T-helper 1 cell (primary cell): ENCODE measurements at places on chromosomes 11 and 22.

DNA sequence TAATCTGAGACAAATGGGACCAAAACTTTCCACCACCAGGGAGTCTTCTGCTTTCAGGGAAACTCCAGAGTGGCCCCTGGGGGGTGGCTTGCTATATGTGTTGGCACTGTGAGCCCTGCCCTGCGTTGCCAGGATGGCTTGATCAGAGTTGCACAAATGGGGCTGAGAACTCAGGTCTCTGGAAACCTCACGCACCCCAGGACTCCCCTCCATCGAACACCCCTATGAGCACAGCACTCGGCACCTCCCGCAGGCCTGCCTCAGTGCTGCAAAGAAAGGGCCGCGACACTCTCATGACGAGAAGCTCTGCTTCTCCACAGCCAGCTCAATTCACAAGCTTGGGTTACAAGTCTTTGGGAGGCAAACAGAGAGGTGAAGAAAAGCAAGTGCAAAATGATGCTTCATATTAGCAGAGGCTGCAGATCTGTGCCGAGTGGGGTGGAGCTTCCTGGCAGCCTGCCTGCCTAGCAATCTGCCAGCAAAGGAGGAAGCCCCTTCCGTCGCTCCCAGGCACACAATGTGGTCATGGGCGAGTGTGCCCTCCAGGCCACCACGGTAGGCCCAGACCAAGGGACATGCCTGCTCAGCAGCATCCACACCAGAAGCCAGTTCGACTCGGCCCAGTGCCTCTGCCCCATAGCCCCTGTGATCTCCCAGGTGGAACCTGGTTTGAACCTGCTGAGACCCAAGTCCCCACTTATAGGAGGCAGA lies 55.7 kb downstream of the MYH9 start:
- peak; percentile 49 for DNase-seq

DNA sequence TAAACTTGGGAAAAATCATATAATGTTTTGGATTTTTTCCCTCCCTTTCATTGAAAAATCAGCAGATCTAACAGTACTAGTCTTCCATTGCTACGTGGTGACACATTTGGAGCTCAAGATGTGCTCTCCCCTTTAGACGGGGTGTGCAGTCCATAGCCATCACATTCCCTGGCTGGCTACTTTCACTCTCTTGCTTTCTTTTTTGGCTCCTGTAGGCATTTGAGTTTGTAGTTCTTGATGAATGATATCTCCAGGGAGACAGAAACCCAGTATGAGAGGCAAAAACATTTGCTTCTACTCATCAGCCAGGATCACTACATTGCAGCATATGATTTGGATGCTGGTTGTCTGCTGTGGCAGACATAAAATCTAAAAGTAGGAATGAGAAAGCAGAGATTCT lies 12.1 kb downstream of the CCDC81 start:
- DNase-seq: no peak

DNA sequence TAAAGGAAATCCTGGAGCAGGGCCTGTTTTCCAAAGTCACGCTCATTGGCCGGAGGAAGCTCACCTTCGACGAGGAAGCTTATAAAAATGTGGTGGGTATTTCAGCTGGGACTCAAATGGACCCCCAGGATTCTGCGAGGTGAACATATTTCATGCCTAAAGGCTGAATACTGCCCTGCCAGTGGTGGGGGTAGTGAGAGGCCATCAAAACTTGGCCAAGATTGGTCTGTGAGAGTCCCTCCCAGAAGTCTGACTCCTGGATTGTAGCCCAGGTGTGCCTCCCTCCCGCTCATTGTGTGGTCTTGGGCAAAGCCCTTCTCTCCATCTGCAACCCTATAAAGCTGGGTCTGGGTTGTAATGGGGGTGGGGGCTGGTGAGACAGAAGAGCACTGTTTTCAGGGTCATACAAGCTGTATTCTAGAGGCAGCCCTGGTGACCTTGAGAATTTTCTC lies 853 bp downstream of the HTATIP2 start:
- DNase-seq: no peak

- DNase-seq: peak; percentile 89
Observed at GRCh38 chr11:124114942-124115781, at the start of gene VWA5A. Gene VWA5A (plus strand): TSS chr11:124115450. CDS start chr11:124117512, 2,062 bp downstream.

DNA sequence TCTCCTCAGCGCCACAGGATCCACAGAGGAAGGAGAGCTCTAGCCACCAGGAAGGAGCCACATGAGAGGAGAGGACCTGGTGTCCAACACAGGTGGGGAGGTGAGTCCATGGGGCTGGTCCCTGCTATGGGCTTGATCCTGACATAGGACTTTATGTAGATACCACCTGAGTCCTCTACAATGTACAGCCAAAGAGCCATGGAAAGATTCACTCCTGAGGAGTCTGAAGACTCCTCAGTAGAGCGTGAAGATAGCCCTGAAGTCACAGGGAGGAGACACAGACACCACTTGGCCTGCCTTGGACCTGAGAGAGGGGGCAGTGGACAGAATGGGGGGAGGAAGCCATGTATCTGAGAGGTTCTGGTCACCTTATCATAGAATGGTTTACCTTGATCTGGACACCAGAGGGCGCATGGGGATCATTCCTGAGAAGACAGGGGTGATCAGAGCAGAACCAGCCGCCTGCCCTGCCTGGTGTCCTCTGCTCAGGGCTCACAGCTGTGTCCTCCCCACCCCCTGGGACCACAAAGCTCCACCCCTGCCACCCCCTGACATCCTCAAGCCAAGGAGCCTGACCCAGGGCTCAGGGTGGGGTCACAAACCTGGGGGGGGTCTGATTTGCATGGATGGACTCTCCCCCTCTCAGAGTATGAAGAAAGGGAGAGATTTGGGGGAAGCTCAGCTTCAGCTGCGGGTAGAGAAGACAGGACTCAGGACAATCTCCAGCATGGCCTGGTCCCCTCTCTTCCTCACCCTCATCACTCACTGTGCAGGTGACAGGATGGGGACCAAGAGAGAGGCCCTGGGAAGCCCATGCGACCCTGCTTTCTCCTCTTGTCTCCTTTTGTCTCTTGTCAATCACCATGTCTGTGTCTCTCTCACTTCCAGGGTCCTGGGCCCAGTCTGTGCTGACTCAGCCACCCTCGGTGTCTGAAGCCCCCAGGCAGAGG lies 77.0 kb downstream of the ZNF280B start:
- DNase-seq: peak; percentile 44

- DNase-seq: peak; percentile 49
Observed at GRCh38 chr11:76721755-76722677, 51.5 kb upstream of the LRRC32 start.

- no peak for DNase-seq
Observed at GRCh38 chr11:62706850-62707247, 375 bp downstream of the BSCL2 start.

- no peak for DNase-seq
Observed at GRCh38 chr11:122273476-122274191, 157.6 kb upstream of the BLID start.

GRCh38 chr11:119805663-119806062 lies 76.7 kb upstream of the NECTIN1 start:
- DNase-seq: no peak

- DNase-seq: no peak
Observed at GRCh38 chr11:7905549-7905948, 25.5 kb downstream of the OR10A6 start.

GRCh38 chr22:44574640-44575380 lies 76.8 kb upstream of the RTL6 start:
- DNase-seq: no peak

DNA sequence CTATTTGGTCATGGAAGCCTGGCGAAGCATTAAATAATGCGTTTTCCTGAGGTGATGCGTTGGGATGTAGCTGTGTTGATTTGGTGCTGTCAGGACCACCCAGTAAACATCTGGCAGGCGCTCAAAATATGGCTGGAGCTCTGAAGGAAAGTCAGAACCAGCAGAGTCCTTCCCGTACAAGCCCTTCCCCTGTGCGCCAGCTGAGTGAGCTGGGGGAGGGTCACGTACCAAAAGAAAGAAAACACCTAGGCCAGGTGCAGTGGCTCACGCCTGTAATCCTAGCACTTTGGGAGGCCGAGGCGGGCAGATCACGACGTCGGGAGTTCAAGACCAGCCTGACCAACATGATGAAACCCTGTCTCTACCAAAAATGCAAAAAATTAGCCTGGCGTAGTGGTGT lies 55.6 kb upstream of the CECR2 start:
- DNase-seq: no peak

GRCh38 chr11:16942342-16942741 lies 71.9 kb downstream of the PLEKHA7 start:
- DNase-seq: no peak

- DNase-seq: no peak
Observed at GRCh38 chr11:114031967-114032320, 27.6 kb upstream of the ZBTB16 start.

DNA sequence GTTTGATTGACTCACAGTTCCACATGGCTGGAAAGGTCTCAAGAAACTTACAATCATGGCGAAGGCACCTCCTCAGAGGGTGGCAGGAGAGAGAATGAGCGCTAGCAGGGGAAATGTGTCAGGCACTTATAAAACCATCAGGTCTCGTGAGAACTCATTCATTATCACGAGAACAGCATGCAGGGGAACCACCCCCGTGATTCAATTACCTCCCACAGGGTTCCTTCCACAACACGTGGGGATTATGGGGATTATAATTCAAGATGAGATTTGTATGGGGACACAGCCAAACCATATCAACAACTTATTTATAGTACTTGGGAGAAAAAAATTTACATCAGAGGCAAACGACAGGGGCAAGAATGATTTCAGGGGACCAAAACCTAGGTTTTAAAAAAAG lies 3.0 kb downstream of the ME3 start:
- DNase-seq: no peak

GRCh38 chr22:49016909-49017481 lies 810.7 kb downstream of the BRD1 start:
- no peak for DNase-seq

DNA sequence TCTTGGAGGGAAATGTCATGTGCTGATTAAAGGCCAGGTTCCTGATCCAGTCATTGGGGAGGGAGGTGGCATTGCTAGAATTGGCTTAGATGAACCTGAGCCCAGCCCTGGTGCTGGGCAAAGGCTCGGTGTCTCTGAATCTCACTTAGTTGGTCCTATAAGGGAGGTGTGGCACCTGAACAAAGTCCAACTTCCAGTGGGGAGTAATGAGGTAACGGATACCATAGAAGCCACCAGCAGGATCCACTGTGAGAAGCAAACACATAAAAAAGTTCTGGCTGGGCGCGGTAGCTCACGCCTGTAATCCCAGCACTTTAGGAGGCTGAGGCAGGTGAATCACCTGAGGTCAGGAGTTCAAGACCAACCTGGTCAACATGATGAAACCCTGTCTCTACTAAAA lies 26.6 kb downstream of the PRDM11 start:
- DNase-seq: no peak

- DNase-seq: peak; percentile 60
Observed at GRCh38 chr22:43230971-43231723, 44.2 kb upstream of the TTLL12 start.

GRCh38 chr11:119791701-119792151 lies 62.7 kb upstream of the NECTIN1 start:
- no peak for DNase-seq

DNA sequence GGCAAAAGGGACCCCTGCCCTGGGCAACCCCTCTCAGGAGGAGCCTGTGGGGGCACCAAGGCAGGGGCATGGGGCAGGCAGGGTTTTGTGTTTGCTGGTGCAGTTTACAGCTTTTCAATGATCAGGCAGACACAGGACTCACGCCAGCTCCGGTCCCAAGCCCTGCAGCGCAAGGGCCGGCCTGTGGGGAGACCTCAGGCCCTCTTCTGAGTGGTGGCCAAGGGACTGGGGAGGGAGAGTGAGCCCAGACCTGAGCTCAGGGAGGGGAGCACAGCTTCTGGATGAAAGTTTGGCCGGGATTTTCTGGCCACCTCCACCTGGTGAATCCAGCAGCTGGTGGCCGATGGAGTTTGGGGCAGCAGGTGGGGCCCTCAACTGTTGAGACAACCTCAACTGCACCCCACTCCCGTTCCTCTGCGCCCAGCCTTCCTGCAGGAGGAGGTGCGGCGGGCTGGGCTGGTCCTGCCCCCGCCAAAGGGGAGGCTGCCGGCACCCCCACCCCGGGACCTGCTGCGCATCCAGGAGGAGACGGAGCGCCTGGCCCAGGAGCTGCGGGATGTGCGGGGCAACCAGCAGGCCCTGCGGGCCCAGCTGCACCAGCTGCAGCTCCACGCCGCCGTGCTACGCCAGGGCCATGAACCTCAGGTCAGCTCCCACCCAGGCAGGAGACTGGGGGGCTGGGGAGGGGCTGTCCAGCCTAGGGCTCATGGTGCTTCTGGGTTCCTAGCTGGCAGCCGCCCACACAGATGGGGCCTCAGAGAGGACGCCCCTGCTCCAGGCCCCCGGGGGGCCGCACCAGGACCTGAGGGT lies 3.6 kb downstream of the TCIRG1 start:
- no peak for DNase-seq

DNA sequence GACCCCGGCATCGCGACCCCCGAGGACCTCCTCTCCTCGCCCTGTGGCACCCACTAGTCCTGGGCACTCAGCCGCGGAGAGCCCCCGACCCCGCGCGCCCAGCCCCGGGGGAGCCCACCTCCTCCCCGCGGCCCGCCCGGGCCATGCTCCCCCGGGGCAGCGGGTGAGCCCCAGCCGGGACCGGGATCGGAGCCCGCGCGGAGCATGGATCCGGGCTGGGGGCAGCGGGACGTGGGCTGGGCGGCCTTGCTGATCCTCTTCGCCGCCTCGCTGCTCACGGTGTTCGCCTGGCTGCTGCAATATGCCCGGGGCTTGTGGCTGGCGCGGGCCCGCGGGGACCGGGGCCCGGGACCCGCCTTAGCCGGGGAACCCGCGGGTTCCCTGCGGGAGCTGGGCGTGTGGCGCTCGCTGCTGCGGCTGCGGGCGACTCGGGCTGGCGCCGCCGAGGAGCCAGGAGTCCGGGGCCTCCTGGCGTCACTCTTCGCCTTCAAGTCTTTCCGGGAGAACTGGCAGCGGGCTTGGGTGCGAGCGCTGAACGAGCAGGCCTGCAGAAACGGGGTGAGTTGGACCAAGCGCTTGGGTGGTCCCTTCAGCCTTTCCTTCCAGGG lies 498 bp downstream of the C2CD2L start:
- no peak for DNase-seq

DNA sequence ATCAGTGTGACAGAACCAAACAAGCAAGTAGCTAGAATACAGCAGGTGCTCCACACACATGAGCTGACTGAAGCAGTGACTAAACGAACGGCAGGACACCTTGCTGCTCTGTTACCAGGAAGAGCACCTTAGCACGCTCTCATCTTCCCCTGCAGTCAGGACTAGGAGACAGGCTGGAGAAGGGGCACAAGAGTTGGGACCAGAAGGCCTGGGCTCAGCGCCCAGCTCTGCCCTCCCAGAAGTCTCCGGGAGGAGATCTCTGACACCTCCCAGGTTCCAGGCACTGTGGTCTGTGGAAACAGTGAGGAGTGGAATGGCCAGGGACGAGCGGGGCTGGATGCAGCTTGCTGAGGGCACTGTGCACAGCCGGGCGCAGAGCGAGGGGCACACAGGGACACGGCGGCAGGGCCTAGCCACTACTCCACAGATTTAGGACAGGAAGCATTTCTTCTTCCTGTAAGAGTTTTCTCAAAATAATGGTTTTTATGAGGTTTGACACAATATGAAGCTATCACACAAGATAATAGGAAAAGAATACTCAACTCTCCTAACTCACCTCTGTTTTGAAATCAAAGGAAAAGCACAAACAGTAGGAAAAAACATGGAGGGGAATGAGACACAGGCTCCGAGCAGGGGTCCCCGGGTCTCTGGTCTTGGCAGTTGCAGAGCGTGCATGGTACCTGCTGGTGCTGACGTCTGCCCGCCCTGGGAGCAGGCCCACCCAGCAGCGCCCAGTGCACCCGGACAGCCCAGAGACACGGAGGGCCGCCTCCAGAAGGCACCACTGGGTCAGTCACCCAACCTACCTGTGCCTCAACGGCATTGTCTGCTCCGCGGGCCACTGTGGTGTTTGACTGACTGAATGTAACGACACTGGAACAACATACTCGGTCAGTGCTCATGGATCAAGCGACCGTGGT lies 67.6 kb downstream of the NCAPD3 start:
- DNase-seq: no peak

- DNase-seq: no peak
Observed at GRCh38 chr11:36022882-36023281, 79.0 kb downstream of the LDLRAD3 start.
